ENCODE measurements at places on chromosomes 16 and 17. TPM values are rescaled to one million over a fixed set of nuclear protein-coding genes. Genes with fewer than 3 reads are reported as not detected.

TMEM88 gene
- 0.69 TPM for total RNA-seq

ADAP2 gene
- 2.9 TPM for total RNA-seq

VMP1 gene
- 159 TPM for total RNA-seq

USP36 gene
- 62.6 TPM for total RNA-seq

KRT39 gene
- total RNA-seq = not detected

Measured in A549 treated with CpdA at 1 μM for 4 hours (cell line).